Liver (tissue), 10 donors: ENCODE measurements at places on chromosomes 5 and 9. TPM values are rescaled to one million over a fixed set of nuclear protein-coding genes. Genes with fewer than 3 reads are reported as not detected.

- peak; percentile 10 for DNase-seq
Measured at GRCh38 chr5:133385346-133385745, 227.0 kb downstream of the FSTL4 start.

Gene SPATA31E1
- total RNA-seq = not detected

GRCh38 chr5:136285096-136285855, 80.1 kb downstream of the TRPC7 start:
- DNase-seq = no peak

Gene PFN3
- not detected for total RNA-seq

DNA sequence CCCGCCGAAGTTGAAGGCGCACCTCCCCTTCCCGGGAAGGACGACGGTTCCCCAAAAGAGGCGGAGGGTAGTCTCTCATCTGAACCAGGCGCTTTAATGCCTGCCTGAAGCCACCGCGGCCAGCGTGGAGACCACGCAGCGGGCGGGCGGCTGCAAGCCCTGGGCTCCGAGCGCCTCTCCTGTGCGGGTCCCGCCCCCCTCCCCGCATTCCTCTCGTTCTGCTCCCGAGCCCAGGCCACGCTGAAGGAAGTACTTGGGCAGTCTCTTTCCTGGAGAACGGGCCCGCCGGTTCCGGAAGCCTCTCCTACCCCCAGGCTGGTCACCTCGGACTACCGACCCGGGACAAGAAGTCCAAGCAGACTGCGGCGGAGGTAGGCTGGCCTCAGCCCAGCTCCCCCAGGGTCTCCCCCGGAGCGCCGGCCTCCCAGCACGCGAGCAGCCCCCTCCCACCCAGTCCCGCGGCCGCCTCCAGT, 571 bp downstream of the PPIC start:
- DNase-seq = peak; percentile 40

- DNase-seq = no peak
Measured at GRCh38 chr5:6108540-6108848, 269.9 kb downstream of the MED10 start.

- no peak for DNase-seq
Measured at GRCh38 chr5:177130211-177131018, 3.2 kb upstream of the NSD1 start.

Gene PSAT1
- 57.1 TPM for total RNA-seq

GRCh38 chr5:53116597-53116996, 7.0 kb upstream of the MOCS2 start:
- DNase-seq = no peak

DNA sequence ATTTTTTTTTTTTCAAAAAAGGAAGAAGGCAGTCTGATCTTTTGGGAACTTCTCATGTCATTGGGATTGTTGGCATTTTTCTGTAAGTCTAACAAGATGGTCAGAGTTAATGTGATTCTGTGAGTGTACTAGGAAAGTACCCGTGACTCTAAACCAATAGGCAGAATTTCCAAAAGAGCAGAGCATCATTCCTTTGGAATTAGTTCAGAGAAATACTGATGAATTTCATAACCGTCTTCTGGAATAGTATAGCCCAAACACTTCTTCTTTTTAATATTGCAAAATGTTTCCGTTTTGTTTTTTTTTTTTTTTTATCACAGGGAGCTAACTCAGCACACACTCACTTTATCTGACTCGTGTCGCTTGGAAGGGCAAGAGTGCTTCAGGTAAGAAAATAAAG, 407.4 kb downstream of the DTWD2 start:
- DNase-seq = no peak

Gene NIPAL4
- total RNA-seq = not detected

- DNase-seq = no peak
Measured at GRCh38 chr9:70156729-70157128, 102.0 kb upstream of the SMC5 start.

DNA sequence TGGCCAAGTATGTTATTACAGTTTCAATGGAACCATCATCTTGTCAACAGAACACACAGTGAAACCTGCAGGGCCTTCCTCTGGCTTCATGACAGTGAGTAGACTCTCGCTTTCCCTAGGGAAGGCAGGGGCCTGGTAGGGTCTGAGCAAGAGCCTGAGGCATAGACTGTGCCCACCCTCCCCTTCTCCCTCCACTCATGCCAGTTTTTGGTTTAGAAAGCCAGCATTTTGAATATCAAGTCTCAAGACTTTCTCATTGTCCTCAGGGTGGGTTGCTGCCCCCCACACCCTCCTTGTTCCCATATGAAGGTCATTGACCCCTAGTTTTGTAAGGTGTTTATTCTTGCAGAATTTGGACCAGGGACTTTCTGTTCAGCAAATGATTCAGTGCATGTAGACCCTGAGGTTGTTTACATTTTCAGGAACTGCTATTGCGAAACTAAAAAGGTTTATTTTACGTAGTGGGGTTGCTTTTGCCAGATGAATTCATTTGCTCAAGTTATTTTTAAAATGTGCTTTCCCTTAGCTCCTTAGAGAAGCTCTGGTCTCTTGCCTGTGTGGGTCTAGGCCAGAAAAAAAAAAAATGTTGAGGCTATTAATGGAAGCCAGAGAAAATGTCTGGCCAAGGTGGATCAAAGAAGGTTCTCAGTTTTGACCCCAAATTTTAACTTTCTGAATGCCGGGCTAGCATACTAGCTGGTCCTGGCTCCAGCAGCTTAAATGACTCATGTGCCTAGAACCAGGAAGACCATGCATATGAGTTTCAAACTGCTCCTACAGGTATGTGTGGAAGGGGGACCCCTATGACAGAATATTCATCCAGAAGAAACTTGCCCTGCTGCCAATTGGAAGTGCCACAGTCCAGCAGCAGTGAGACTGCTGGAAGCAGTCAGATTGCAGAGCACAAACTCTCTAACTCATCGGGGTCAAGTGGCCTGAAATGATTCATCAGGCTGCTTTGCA, 10.1 kb upstream of the MOB3B start:
- no peak for DNase-seq

GRCh38 chr9:70679845-70680244, 265.4 kb upstream of the KLF9 start:
- no peak for DNase-seq

GRCh38 chr5:41334758-41335157, 121.4 kb upstream of the C6 start:
- no peak for DNase-seq

Gene ZNF618
- 6.5 TPM for total RNA-seq

GRCh38 chr5:18024542-18024941, 390.3 kb downstream of the TAF11L14 start:
- no peak for DNase-seq

- DNase-seq = no peak
Measured at GRCh38 chr5:10676224-10676623, 84.8 kb downstream of the DAP start.

DNA sequence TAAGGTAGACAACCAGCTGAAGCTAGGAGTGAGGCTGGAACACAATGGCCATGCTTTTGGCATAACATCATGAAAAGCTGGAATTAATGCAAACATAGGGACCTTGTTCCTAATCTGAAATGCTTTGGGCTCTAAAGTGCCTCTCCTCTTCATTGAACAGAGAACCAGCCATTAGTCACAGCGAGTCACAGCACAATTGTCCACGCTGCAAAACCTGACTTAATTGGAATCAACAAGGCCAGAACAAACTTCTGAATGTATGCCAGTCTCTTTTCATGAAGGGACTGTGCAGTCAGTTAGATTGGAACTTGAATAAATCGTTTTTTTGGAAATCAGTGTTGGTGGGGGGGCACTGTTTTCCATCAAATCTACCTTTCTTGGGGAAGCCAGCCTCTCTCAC, 96.5 kb downstream of the JAKMIP2 start:
- DNase-seq = no peak

Gene GZMA
- 2.4 TPM for total RNA-seq

Gene ST8SIA4
- 4.1 TPM for total RNA-seq

Gene CDKN2A
- total RNA-seq = 0.23 TPM

- DNase-seq = no peak
Measured at GRCh38 chr5:178872302-178872701, 12.5 kb downstream of the ZNF354B start.

- DNase-seq = no peak
Measured at GRCh38 chr9:35162605-35163315, 951 bp downstream of the UNC13B start.

DNA sequence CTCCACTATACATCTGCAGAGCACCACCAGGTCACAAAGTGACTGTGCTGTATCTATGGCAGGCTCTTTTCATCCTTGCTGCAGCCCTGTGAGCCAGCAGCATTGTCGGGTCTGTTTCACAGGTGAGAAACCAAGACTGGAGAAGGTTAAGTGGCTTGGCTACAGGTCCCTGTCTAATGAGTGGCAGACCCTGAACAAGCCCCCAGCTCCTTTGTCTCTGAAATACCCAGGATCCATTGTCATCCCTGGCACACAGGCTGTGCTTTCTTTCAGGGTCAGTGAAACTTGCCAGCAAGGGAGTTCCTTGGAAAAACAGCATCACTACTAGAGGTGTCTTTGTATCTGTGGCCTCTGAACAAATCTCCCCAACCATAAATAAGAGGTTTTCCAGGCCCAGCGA, 27.6 kb upstream of the CXCL14 start:
- DNase-seq = peak; percentile 3

- DNase-seq = no peak
Measured at GRCh38 chr5:59361454-59361853, 532.1 kb downstream of the PDE4D start.
